ENCODE measurements at places on chromosomes 3 and 15.

- no peaks in the 10 kb centered on the region for H3K27me3 ChIP-seq
- no peak overlapping the region for H3K27ac ChIP-seq
- no peaks in the 10 kb centered on the region for H3K4me1 ChIP-seq
- DNase-seq = no peak
Measured at GRCh38 chr3:144409319-144409718, 437.7 kb downstream of the DIPK2A start.

- H3K36me3 ChIP-seq = peaks cover 28% of the 10 kb centered on the region
- no peak overlapping the region for H3K4me3 ChIP-seq
- H3K4me1 ChIP-seq = peaks cover 20% of the 10 kb centered on the region
Measured at GRCh38 chr15:64144565-64145281, 6.8 kb upstream of the SNX22 start.

DNA sequence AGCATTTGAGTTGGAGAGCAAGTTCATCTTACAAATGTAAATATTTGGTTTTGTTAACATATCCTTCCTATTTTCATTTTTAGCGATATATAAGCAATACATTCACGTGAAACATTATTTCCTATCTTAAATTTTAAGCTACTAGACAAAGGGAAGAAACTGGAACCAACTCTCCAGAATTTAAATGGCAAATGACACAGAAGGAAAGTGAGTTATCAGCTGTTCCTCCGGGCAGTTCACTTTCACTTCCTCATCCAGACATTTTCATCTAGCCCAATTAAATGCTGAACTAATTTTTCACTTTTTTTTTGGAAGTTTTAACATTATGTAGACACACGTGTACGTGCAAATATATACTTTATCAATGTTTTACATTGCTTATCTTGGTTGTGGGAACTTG, 58.7 kb downstream of the MORC1 start:
- H3K4me3 ChIP-seq = no peak overlapping the region
- H3K27ac ChIP-seq = no peak overlapping the region

GRCh38 chr3:140719841-140720614, 42.2 kb downstream of the TRIM42 start:
- DNase-seq = peak; percentile 22
- no peak overlapping the region for H3K4me3 ChIP-seq
- H3K27me3 ChIP-seq = no peaks in the 10 kb centered on the region

DNA sequence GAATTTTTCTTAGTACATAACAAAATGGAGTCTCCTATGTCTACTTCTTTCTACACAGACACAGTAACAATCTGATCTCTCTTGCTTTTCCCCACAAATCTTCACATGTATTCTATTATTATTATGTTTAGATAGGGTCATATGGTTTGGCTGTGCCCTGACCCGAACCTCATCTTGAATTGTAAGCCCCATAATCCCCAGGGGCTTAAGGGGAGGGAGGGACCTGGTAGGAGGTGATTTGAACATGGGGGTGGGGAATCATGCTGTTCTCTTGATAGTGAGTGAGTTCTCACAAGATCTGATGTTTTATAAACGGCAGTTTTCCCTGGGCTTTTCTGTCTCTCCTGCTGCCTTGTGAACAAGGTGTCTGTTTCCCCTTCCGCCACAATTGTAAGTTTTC, 86.7 kb upstream of the SELENOK start:
- no peak overlapping the region for H3K4me3 ChIP-seq
- H3K36me3 ChIP-seq = no peaks in the 10 kb centered on the region
- H3K4me1 ChIP-seq = no peaks in the 10 kb centered on the region
- peaks cover 25% of the 10 kb centered on the region for H3K27me3 ChIP-seq
- DNase-seq = no peak

- H3K4me1 ChIP-seq = peaks cover 11% of the 10 kb centered on the region
- H3K36me3 ChIP-seq = no peaks in the 10 kb centered on the region
- H3K27me3 ChIP-seq = peaks cover 8% of the 10 kb centered on the region
- H3K27ac ChIP-seq = no peak overlapping the region
- no peak for DNase-seq
- no peak overlapping the region for H3K4me3 ChIP-seq
Measured at GRCh38 chr3:72232777-72233176, 447.8 kb upstream of the PROK2 start.

DNA sequence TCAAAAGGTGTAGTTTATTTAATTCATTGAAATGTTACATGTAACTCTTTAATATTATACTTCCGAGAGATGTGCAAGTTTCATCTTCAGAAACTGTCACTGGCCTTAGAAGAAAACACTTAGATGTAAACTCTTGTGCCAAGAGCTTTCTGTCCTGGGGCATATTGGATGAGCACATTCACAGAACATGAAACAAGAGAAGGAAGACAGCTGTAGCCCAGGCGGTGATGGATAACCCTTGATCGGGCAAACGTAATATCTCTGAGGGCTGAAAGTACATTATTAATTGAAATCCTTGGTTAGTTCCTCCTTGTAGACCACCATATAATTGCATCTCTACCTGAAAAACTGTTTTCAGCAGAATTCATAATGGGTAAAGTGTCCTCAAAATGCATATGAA, 67.4 kb downstream of the MECOM start:
- no peak overlapping the region for H3K27ac ChIP-seq
- peaks cover 17% of the 10 kb centered on the region for H3K4me1 ChIP-seq

GRCh38 chr15:96422125-96422524, 91.6 kb downstream of the NR2F2 start:
- peaks cover 4% of the 10 kb centered on the region for H3K4me1 ChIP-seq
- no peak overlapping the region for H3K4me3 ChIP-seq
- no peak overlapping the region for H3K27ac ChIP-seq
- no peaks in the 10 kb centered on the region for H3K36me3 ChIP-seq
- DNase-seq = no peak

DNA sequence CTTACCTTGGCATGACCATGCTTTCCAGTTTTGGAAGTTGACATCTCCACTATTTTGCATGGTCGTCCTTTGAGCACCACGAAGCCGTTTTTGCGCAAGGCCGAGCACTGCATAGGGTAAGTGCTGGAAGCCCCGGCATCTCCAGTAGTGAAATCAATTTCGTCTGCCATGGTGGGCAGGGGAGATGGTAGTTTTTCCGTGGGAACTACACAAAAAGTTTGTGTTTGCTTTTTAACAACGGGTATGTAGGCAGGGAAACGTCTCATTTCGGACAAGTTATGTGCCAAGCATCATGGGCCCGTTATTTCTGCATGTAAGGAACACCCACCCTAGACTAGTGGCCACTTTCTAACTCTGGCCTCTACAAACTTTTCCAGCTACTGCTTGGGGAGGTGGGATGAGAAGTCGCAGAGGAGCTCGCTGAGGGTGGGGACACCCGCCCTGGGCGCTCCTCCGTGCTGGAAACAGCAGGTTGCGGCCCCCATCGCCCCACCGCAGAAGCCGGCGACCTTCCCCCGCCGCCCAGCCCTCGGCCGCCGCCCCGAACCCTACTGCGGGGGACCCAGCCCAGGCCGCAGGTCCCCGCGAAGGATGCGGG, 701 bp downstream of the EIF5A2 start:
- H3K4me3 ChIP-seq = peak overlapping the region; percentile 80
- H3K27ac ChIP-seq = peak overlapping the region; percentile 73
- peaks cover 18% of the 10 kb centered on the region for H3K4me1 ChIP-seq
- H3K27me3 ChIP-seq = no peaks in the 10 kb centered on the region

DNA sequence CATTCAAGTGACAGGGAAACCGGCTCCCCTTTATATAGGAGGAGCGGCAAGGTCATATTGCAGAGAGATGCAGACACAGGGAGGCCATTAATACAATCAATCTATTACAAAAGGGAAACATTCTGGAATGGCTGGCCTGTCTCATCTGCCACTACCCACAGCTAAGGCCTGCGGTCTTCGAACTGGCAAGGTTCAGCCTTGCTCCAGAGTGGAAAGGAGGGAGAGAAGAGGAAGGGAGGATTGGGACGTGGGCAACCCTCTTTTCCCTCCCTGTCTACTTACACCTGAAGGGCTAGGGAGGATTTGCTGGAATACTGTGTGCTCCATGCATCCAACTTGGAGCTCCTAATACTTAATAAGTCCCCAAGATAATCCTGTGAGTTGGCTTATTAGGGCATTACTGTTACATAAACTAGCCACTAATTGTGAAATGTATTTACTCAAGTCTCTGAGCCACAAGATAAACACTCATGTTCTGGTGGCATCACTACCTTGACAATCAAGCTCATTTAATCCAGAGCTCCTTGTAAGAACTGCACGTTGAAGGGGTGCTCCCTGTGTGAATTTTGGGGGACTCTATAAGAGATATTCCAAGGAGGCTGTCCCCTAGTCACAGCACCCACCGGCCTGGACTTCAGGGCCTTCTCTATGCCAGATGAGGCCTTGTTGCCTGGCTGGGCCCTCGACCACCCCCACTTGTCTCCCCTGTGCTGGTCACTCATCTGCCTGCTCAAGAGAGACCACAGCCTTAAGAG, 19.7 kb upstream of the CCDC174 start:
- no peaks in the 10 kb centered on the region for H3K36me3 ChIP-seq
- no peak overlapping the region for H3K27ac ChIP-seq
- no peak for DNase-seq
- no peak overlapping the region for H3K4me3 ChIP-seq
- peaks cover 28% of the 10 kb centered on the region for H3K27me3 ChIP-seq

- no peaks in the 10 kb centered on the region for H3K4me1 ChIP-seq
- peaks cover 99% of the 10 kb centered on the region for H3K36me3 ChIP-seq
- H3K4me3 ChIP-seq = no peak overlapping the region
- H3K27me3 ChIP-seq = no peaks in the 10 kb centered on the region
- DNase-seq = no peak
Measured at GRCh38 chr3:196057760-196058331, 24.0 kb downstream of the TFRC start.

DNA sequence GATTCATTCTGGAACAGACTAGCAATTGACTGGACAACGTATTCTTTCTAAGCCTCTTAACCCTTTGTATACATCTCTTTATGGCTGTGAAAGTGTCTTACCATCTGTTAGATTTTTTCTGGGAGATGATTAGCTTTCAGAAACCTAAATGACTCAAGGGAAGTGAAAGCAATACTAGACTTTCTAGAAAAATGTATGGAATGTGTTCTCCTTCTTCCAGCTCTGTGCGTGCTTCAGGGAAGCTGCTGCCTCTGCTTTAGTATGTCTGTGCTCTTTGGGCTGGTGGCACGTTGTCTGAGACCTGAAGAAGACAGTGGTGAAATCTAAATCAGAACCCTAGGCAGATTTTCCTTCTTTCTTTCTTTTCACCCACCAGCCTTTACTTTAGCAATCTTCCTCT, 89.5 kb downstream of the ITPR1 start:
- peaks cover 71% of the 10 kb centered on the region for H3K4me1 ChIP-seq
- no peak overlapping the region for H3K4me3 ChIP-seq
- H3K27ac ChIP-seq = peak overlapping the region; percentile 78
- no peaks in the 10 kb centered on the region for H3K27me3 ChIP-seq
- DNase-seq = no peak

- peaks cover 6% of the 10 kb centered on the region for H3K4me1 ChIP-seq
- DNase-seq = no peak
- no peak overlapping the region for H3K27ac ChIP-seq
- peaks cover 96% of the 10 kb centered on the region for H3K36me3 ChIP-seq
Measured at GRCh38 chr3:121722411-121722810, 27.1 kb downstream of the GOLGB1 start.

DNA sequence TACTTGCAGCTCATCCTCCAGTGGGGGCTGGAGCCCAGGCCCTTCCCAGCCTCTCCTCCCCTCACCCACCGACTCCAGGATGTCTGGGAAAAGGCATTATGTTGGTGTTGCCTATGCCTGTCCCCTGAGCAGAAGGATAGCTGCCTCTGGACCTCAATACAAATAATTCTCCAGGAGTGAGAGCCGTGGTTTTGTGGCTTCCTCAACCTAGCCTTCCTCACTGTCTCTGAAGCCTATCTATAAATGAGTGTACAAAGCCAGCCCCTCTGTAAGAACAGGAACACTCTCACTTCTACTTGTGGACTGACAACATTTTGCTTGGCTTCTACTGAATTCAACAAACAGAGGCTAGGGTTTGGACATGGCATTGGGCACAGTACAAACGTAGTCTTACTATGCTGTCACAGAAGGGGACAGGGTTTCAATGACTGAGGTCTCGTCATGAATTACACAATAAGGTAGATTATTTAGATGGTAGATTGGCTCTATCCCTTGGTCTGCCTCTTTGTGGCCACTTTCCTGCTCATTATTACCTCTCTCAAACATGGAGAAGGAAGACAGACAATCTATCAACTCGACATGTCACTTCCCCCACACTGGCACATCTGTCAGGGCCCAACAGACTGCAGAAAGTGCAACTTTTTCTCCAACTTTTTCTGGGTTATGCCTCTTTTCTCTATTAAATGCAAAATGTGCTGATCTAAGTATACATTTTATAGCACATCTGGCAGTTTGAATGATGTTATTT, 82.8 kb upstream of the MEX3B start:
- H3K4me3 ChIP-seq = no peak overlapping the region
- H3K4me1 ChIP-seq = no peaks in the 10 kb centered on the region
- no peak for DNase-seq
- H3K36me3 ChIP-seq = peaks cover 28% of the 10 kb centered on the region
- no peaks in the 10 kb centered on the region for H3K27me3 ChIP-seq
- H3K27ac ChIP-seq = no peak overlapping the region

DNA sequence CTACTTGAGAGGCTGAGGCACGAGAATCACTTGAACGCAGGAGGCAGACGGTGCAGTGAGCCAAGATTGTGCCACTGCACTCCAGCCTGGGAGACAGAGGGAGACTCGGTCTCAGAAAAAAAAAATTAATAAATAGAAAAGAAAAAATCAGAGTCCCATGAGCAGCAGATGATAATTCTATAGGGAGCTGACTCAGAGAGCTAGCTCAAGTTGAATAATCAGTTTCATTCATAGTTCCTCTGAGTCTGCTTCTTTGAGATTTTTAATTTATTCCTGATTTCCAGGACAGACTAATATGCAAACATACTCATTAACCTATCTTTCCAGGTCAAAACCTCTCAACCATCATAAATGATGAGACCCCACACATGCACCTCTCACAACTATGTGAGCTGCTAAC, 55.0 kb upstream of the PTX3 start:
- no peaks in the 10 kb centered on the region for H3K27me3 ChIP-seq
- no peaks in the 10 kb centered on the region for H3K4me1 ChIP-seq
- DNase-seq = no peak
- no peak overlapping the region for H3K27ac ChIP-seq
- no peak overlapping the region for H3K4me3 ChIP-seq

- peaks cover 4% of the 10 kb centered on the region for H3K4me1 ChIP-seq
- no peak overlapping the region for H3K27ac ChIP-seq
- no peaks in the 10 kb centered on the region for H3K36me3 ChIP-seq
- H3K27me3 ChIP-seq = no peaks in the 10 kb centered on the region
- H3K4me3 ChIP-seq = no peak overlapping the region
Measured at GRCh38 chr3:106420628-106421027, 551.8 kb upstream of the CBLB start.

- H3K4me3 ChIP-seq = no peak overlapping the region
- no peaks in the 10 kb centered on the region for H3K27me3 ChIP-seq
- no peak for DNase-seq
- no peak overlapping the region for H3K27ac ChIP-seq
Measured at GRCh38 chr3:115270849-115271248, 123.8 kb upstream of the ZBTB20 start.

- H3K27ac ChIP-seq = no peak overlapping the region
- peaks cover 4% of the 10 kb centered on the region for H3K4me1 ChIP-seq
- peaks cover 3% of the 10 kb centered on the region for H3K36me3 ChIP-seq
- H3K4me3 ChIP-seq = no peak overlapping the region
Measured at GRCh38 chr15:41423979-41424659, 7.2 kb downstream of the RTF1 start.

Measured in left ventricle myocardium inferior (tissue), 1 donor.